DND-41 (cell line): ENCODE measurements at places on chromosomes 5 and 9.

- H3K4me1 ChIP-seq = peaks cover 75% of the 10 kb centered on the region
- no peak overlapping the region for H3K27ac ChIP-seq
- peaks cover 13% of the 10 kb centered on the region for H3K36me3 ChIP-seq
- H3K4me3 ChIP-seq = no peak overlapping the region
These were observed 10.1 kb downstream of the CDKN2A start for GRCh38 chr9:21984101-21984500.

DNA sequence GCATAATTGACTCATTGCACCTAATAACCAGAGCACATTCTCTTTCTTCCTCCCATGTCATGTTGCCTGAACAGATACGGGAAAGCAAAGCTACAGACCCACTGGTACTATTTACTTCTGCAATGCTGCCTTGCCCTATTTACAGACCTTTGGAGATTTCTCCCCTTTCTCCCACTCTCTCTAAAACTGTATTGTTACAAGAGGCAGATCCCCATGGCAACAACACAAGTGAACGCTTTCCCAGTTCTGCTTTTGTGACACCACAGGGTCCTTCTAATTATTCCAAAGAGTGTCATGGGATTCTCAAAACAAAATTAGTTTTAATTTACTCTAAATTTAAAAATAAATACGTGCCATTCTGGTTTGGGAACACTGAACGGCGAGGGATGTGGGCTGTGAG is 104.7 kb downstream of the KCTD16 start:
- no peak overlapping the region for H3K27ac ChIP-seq
- H3K4me1 ChIP-seq = no peaks in the 10 kb centered on the region
- H3K36me3 ChIP-seq = no peaks in the 10 kb centered on the region
- no peaks in the 10 kb centered on the region for H3K27me3 ChIP-seq
- H3K4me3 ChIP-seq = no peak overlapping the region

GRCh38 chr9:6301858-6302257 is 26.3 kb upstream of the TPD52L3 start:
- no peak for DNase-seq
- H3K27ac ChIP-seq = no peak overlapping the region
- H3K4me1 ChIP-seq = no peaks in the 10 kb centered on the region
- peaks cover 3% of the 10 kb centered on the region for H3K27me3 ChIP-seq
- H3K4me3 ChIP-seq = no peak overlapping the region

GRCh38 chr5:32534041-32534440 is 51.3 kb upstream of the SUB1 start:
- H3K27me3 ChIP-seq = peaks cover 3% of the 10 kb centered on the region
- H3K36me3 ChIP-seq = no peaks in the 10 kb centered on the region
- H3K4me3 ChIP-seq = no peak overlapping the region
- DNase-seq = no peak
- no peak overlapping the region for H3K27ac ChIP-seq
- no peaks in the 10 kb centered on the region for H3K4me1 ChIP-seq

DNA sequence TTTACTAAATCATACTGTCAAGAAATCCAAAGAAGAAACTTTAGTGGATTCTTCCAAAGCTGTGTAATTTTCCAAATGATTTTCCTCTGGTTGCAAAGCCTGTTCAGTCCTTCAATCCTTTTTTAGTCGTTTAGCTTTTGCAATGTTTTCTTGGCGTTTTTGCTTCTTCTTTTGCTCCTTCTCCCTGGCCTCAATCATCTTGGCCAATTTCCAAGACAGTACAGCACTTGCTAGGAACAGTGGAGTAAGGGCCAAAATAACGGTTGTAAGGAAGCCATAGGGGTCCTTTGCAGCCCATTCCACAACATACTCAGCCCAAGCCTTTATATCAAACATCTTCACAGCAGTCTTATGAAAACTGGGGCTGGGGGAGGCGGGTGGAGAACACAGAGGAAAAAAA is 2.4 kb downstream of the SMIM15 start:
- H3K4me3 ChIP-seq = no peak overlapping the region
- H3K27ac ChIP-seq = no peak overlapping the region
- peaks cover 20% of the 10 kb centered on the region for H3K4me1 ChIP-seq
- no peaks in the 10 kb centered on the region for H3K27me3 ChIP-seq
- DNase-seq = no peak

GRCh38 chr5:142545650-142546322 is 140.1 kb downstream of the FGF1 start:
- H3K4me3 ChIP-seq = no peak overlapping the region
- H3K4me1 ChIP-seq = peaks cover 14% of the 10 kb centered on the region
- DNase-seq = no peak

DNA sequence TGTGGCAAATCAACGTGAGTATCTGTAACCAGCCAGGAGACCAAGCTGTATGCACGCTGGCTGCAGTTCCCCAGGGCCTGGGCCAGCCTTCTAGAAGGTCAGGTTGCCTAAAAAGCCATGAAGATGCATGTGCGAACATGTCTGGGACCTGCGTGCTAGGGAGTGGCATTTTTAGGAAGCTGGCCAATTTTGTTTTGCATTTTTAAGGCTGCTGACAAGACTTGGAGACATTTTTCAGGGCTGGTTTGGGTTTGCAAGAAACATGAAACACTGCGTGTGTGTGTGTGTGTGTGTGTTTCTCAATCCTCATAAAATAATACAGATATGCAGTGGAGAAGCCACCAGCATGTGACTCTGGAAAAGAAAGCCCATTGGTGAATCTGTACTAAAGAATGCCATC is 5.1 kb downstream of the TGFBI start:
- H3K27me3 ChIP-seq = no peaks in the 10 kb centered on the region
- no peak for DNase-seq
- no peak overlapping the region for H3K4me3 ChIP-seq

GRCh38 chr9:91334053-91334452 is 27.7 kb downstream of the AUH start:
- peaks cover 5% of the 10 kb centered on the region; the same call in 1 of the 2 replicates for H3K36me3 ChIP-seq
- H3K4me3 ChIP-seq = no peak overlapping the region
- H3K27ac ChIP-seq = no peak overlapping the region
- no peaks in the 10 kb centered on the region for H3K27me3 ChIP-seq
- no peak for DNase-seq

DNA sequence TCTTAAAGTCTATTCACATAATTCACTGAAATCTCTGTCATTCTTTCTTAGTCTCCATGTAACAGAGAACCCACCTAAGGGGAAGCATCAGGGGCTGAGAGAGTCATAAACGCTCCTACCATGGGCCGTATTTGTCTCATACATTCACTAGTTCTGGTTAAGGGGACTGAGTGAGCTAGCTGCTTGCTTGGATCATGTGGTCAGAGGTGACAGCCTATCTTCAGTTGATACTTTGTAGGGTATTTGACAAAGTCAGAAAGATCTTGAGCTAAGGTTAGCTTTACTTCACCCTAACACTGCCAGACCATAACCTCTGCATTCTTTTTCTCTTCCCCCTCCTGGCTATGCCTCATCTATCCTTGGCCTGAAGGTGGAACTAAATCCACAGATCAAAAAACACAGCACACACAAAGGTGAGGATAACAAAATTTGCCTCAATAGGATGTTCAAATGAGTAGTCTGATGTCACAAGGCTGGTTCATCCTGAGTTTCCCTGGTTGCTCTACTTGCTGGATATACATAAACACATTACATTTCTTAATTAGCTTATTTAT is 66.5 kb downstream of the MARCHF3 start:
- H3K4me1 ChIP-seq = no peaks in the 10 kb centered on the region
- H3K4me3 ChIP-seq = no peak overlapping the region
- no peak overlapping the region for H3K27ac ChIP-seq
- H3K36me3 ChIP-seq = no peaks in the 10 kb centered on the region
- DNase-seq = no peak
- H3K27me3 ChIP-seq = peaks cover 10% of the 10 kb centered on the region

DNA sequence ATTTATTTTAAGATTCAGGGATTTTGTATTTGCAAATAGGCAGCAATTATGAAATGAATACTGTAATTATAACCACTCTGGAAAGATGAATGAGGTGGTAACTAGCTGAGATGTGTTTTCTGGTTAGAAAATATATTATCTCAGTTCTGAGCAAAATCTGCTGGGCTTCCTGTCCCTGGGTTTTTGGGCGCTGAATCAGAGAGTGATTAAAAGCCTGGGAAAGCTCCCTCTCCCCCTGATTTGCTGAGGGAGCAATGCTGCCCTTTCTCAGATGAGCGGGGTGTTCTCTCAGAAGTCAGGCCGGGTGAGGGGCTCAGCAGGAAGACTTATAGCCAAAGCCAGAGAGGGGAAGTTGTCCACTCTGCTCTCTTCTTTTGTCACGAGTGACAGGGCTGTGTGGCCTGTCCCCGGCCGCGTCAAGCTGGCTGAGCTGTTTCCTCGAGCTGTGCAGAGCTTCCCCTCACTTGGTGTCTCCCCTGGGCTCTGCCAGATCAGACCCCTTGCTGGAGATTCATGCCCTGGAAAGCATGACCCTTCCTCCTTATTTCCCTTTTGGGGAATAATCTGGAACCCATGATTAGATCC is 39.8 kb upstream of the PITX1 start:
- no peaks in the 10 kb centered on the region for H3K4me1 ChIP-seq
- H3K4me3 ChIP-seq = no peak overlapping the region
- no peak overlapping the region for H3K27ac ChIP-seq
- H3K36me3 ChIP-seq = no peaks in the 10 kb centered on the region
- no peaks in the 10 kb centered on the region for H3K27me3 ChIP-seq

- H3K36me3 ChIP-seq = no peaks in the 10 kb centered on the region
- no peak overlapping the region for H3K27ac ChIP-seq
- H3K4me3 ChIP-seq = no peak overlapping the region
- no peaks in the 10 kb centered on the region for H3K27me3 ChIP-seq
These were observed 7.2 kb upstream of the LCN2 start for GRCh38 chr9:128142061-128142460.

GRCh38 chr9:113221800-113222481 is 597 bp downstream of the SLC31A1 start:
- H3K36me3 ChIP-seq = peaks cover 5% of the 10 kb centered on the region; the same call in 1 of the 2 replicates
- H3K27me3 ChIP-seq = no peaks in the 10 kb centered on the region
- peak; percentile 6 for DNase-seq

DNA sequence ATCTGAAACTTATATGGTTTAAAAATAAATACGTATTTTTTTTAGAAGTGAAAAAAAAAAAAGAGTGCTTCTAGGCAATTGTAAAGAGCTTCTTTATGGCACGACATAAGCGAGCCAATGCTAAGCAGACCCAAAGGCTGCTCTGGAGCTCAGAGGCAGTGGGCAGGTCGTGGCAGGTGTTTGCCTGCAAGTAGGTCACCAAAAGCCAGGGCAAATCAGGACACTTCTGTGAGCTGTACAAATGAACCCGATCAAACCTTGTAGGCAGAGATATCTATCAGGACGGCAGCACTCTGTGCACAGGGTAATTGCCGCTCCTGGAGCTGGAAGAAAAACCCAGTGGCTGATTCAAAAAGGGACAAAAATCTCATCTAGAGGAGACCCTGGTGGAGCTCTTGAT is 75.9 kb downstream of the IRX2 start:
- H3K27ac ChIP-seq = no peak overlapping the region
- no peak overlapping the region for H3K4me3 ChIP-seq
- H3K27me3 ChIP-seq = no peaks in the 10 kb centered on the region
- H3K36me3 ChIP-seq = no peaks in the 10 kb centered on the region
- no peaks in the 10 kb centered on the region for H3K4me1 ChIP-seq

- H3K27me3 ChIP-seq = no peaks in the 10 kb centered on the region
- H3K4me3 ChIP-seq = peak overlapping the region; percentile 75
- peaks cover 23% of the 10 kb centered on the region for H3K4me1 ChIP-seq
- no peaks in the 10 kb centered on the region for H3K36me3 ChIP-seq
These were observed 739 bp downstream of the C9orf72 start for GRCh38 chr9:27572566-27572917.

GRCh38 chr9:78826527-78826926 is 529.6 kb downstream of the PSAT1 start:
- H3K36me3 ChIP-seq = no peaks in the 10 kb centered on the region
- no peaks in the 10 kb centered on the region for H3K27me3 ChIP-seq
- DNase-seq = no peak
- H3K27ac ChIP-seq = no peak overlapping the region
- no peak overlapping the region for H3K4me3 ChIP-seq

DNA sequence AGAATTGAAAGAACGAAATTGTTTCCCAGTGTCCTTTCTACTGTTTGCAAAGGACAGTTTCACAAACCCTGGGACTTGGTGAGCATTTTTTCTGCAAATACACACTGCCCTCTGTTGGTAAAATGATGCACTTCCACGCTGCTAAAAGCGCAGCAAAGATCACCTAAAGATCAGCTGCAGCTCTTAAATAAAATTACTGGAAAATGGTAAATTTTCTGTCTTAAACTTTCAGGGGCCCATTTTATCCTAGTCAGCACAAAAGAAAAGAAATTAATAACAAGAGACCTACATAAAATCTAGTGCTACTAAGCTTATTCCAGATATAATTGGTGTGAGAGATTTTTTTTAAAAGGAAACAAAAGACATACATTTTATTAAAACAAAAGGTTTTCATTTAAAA is 566.0 kb downstream of the CAAP1 start:
- H3K4me1 ChIP-seq = no peaks in the 10 kb centered on the region
- DNase-seq = peak; percentile 20
- no peak overlapping the region for H3K27ac ChIP-seq
- no peaks in the 10 kb centered on the region for H3K27me3 ChIP-seq
- H3K36me3 ChIP-seq = no peaks in the 10 kb centered on the region
